ENCODE measurements at places on chromosomes 12 and 14.

DNA sequence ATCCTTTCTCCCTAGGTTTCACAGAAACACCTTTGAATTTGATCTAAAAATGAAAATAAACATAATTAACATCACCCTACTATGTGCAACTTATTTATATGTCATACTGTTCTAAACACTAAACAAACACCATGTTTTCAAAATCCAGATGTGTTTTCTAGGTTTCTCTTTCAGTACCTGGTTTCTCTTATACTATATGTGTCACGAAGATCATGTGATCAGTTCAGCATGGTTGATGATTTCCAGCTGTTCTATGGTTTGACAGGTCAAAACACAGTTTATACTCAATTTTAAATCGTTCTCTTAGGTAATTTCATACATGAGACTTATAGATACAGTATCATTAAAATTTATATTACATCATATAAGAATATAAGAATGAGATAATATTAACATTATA is 373.1 kb downstream of the SOX5 start:
- DNase-seq, result no peak

DNA sequence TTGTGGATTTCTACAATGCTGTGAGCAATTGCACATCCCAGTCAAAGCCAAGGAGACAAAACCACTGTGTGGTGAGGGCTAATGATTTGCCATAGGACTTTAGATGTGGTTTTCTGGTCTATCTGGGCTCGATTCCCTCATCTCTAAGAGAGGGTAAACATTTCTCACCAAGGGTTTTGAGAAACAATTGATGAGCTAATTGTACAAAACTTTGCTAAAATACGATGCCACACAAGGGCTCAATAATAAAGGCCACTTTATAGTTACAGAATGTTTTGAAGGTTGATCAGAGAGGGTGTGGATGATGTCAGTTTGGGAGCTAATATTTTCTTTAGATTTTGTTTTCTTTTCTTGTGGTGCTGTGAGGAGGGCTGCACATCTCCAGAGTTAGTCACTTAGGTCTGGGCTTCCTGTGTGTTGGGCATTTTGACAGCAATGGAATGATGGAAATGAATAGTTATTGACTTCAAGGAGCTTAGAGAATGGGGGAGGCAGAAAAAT is 60.8 kb upstream of the SLC38A4 start:
- DNase-seq, result no peak

GRCh38 chr12:88305254-88305890 is 163.3 kb downstream of the TMTC3 start:
- DNase-seq, result no peak

GRCh38 chr14:53041067-53041466 is 90.2 kb upstream of the FERMT2 start:
- DNase-seq, result no peak

GRCh38 chr12:52257074-52257551 is 17.3 kb upstream of the KRT86 start:
- no peak for DNase-seq

DNA sequence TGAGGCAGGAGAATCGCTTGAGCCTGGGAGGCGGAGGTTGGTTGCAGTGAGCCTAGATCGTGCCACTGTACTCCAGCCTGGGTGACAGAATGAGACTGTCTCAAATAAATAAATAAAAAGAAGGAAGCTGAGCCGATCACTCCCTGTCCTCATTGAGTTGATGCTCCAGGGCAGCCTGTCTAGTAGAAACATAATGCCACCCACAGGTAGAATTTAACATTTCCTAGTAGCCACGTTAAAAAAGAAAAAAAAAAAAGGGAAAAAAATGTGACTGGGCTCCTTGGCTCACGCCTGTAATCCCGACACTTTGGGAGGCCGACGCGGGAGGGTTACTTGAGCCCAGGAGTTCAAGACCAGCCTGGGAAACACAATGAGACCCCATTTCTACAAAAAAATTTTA is 135.7 kb downstream of the SCARB1 start:
- DNase-seq, result no peak
